ENCODE measurements at places on chromosomes 6 and 20.
A peak's percentile ranks its signal among the peaks of the same experiment; 100 is the strongest.

GRCh38 chr6:148827416-148828045 lies 80.7 kb downstream of the UST start:
- no peak for DNase-seq

DNA sequence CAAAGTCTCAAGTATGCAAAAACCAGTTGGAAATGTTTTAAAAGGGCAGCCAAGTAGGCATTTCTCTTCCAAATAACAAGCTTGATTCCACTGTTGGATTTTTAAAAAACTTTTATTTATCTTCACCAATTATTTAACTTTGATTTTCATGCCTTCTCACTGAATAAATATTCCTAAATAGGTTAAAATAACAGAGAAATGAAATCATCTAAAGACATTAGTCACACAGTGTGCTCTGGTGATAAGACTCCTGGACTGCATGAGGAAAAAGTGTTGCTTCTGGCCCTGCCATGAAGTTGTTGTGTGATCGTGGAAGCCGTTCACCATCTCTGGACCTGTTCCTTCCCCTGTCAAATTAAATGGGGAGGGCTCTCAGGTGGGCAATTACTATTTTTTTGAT lies 33.8 kb upstream of the IGF2R start:
- no peak for DNase-seq

GRCh38 chr20:48794360-48794759 lies 33.4 kb downstream of the PREX1 start:
- DNase-seq, result no peak

DNA sequence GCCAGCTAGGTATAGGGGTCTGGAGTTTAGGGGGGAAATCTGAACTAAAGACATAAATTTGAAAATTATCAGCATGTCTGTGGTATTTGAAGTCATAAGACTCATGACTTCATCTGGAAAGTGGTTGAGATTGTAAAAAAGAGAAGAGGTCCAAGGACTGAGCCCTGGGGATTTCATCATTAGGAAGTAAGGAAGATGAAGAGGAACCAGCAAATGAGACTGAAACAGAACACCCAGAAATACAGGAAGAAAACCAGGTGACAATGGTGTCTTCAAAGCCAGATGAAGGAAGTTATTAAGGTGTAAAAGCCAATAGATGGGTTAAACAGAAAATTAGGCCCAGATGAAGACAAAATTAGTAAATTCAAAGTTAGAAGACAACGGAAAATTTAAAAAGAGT lies 49.1 kb upstream of the UBR2 start:
- no peak for DNase-seq

DNA sequence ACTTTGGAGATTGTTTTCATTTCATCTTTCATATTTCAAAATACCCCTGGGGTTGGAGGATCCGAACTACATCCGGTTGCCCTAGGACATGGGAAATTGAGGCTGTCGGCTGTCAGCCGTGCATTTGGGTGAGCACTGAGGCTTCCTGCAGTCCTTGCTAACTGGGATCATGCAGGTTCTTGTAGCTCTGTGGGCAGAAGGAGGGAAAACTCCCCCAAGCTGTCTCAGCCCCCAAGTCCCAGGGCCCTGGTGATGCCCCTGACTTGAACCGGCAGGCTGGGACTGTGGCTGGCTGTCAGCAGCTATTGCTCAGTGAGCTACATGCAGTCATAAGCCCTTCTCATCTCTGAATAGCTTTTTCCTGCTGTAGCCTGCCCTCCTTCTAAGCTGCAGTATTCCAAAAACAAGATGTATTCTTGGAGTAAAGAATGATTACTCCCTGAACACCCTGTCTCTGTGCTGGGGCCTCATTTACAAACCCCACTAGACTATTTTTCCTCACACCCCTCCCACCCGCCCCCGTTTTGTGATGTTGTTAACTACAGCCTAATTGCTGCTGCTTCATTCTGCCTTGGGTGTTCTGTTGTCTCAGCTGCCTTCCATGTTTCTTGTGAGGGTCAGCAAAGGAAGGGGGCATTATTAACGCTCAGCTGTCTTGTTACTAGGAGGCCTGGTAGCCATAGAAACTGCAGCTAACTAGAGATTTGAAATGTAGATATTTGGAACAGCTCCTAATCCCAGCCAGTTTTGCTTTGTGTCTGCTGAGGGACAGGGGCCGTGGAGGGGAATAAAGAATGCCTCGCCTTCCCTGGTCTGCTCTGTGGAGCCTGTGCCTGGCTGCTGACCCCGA lies 18.1 kb downstream of the MTRES1 start:
- no peak for DNase-seq

- no peak for DNase-seq
Observed at GRCh38 chr20:2341336-2341735, 39.4 kb upstream of the TGM6 start.

DNA sequence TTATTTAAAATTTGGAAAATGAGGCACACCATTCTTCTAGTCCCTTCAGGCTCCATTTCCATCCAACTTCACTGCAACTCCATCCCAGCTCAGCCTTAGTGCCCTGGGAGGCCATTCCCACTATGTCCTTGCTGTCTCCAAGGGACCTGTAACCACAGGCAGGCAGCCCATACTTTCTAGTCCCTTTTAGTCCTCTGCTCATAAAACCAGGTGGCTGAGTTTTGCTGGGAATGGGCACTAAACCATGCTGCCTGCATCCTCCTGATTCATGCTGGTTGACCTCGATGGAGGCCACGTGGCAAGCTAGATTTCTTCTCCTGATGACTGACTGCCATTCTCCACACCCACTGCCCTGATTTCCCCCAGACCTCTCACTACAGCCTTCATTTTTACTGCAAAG lies 27.5 kb upstream of the MYMX start:
- DNase-seq, result no peak

DNA sequence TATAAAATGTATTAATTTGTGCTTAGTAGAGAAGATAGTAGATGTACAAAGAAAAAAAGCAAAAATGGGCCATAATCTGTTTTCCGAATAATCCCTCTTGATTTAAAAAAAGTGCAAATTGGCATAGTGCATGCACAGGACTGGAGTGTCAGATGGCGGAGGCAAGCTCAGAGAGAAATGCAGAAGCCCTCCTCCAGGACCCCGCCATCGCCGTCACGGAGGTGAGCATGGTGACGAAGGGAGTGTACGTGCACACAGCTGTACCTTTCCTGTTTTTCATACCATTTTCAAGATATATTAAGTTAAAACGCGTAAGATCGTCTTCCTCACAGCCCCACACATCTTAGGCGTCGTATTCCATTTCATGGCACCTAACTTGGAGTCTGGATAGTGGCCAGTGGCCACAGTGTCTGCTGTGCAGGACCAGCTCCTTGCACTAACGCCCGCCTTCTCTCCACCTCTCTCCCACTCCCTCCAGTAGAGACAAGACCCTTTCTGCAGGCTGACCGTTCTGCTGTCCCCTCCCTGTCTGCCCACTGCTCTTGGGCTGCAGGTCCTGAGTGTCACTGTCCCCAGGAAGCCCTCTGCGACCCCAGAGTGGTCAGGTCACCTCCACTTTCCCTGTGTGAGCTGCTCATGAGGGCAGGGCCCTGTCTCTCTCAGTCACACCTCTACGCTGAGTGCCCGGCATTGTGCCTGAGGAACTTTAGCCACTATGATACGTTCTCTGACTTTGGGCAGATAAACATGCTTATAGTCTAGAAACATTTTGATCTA lies 9.8 kb downstream of the DUSP22 start:
- DNase-seq, result no peak

GRCh38 chr6:161301338-161301737 lies 27.5 kb upstream of the AGPAT4 start:
- DNase-seq, result no peak

DNA sequence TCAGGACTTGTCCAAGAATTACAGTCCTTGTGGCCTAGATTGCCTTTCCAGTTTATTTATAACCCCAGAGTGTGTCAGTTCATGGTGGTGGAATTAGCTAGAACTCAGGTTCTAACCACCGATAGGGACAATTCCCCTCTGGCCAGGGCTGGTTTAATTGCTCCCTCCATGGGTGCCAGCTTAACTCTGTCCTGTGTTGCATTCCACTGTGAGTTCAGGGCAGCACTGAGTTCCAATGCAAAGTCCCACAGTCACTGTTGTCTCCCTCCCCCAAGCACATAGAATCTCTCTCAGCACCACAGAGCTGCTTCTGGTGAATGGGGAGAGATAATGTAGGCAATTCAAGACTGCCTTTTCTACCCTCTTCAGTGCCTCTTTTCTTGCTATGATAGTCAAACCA lies 82.5 kb upstream of the TNFRSF21 start:
- DNase-seq, result no peak

- no peak for DNase-seq
Observed at GRCh38 chr6:170445971-170446370, 107.1 kb downstream of the PSMB1 start.

DNA sequence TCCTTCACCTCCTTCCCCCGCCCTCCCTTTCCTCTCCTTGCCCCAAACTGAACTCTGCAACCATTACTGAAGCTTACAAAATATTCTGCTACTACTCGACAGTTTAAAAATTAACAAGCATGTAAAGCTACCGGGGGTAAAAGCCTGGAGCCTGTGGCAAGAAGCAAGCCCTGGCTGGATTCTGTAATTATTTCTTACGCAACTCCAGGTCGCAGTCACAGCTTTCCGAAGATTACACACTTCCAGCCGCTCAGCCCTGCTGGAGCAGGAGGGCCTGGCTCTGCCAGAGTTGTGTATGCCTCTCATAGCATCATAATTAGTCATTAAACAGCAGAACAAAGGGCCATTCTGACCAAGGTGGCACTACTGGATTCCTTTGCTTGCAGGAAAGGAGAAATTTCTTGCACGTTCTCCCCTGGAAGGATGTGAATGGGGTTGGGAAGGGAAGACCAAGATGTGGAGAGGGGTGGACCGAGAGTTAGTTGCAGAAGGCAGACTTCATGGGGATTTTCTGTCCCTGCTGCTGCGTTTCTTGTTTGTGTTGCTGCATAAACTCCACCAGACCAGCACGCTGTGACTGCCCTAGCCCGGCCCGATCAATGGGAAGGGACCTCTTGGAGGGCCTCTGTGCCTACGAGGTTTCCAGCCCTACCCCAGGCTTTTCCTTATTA lies 23.6 kb downstream of the FOXQ1 start:
- DNase-seq, result no peak

GRCh38 chr6:136174510-136174909 lies 75.6 kb downstream of the MTFR2 start:
- no peak for DNase-seq

DNA sequence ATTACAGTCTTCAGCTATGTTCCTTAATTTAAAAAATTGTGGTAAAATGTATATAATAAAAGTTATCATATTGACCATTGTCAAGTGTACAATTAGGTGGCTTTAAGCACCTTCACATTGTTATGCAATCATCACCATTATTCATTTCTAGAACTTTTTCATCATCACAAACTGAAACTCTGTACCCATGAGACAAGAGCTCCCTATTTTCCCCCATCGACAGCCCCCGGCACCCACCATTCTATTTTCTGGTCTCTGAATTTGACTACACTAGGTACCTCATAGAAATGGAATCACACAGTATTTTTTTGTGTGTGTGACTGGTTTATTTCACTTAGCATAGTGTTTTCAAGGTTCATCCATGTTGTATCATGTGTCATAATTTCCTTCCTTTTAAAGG lies 39.7 kb upstream of the FYN start:
- DNase-seq, result peak; percentile 22

DNA sequence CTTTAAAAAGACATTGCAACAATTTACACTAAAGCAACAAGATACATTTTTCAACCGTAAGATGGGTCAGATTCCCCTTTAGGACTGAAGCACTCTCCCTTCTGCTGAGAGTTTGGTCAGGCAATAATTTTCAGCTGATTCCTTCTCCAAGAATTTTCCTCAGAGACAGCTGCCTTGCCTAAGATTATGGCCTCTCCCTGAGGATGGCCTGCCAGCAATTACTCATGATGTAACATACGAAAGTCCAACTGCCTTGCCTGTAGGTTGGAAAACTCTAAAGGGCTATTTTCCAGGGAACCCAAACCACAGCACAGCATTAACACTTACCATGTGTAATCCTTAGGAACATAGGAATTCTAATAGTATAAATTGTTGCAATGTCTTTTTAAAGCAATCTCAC lies 229.1 kb upstream of the FLRT3 start:
- DNase-seq, result no peak

DNA sequence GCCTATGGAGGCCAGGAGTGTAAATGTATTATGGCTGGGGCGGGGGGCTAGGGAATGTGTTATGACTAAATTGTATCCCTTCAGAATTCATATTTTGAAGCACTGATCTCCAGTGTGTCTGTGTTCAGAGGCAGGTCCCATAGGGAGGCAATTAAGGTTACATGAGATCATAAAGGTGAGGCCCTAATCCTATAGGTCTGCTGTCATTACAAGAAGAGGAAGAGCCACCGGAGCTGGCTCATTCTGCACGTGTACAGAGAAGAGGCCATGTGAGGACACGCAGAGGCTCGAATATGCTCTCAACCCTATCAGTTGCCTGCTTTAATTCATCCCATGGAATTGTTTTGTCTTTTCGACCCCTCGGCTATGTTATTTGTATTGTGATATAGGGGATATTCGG lies 76.9 kb downstream of the VTA1 start:
- no peak for DNase-seq

DNA sequence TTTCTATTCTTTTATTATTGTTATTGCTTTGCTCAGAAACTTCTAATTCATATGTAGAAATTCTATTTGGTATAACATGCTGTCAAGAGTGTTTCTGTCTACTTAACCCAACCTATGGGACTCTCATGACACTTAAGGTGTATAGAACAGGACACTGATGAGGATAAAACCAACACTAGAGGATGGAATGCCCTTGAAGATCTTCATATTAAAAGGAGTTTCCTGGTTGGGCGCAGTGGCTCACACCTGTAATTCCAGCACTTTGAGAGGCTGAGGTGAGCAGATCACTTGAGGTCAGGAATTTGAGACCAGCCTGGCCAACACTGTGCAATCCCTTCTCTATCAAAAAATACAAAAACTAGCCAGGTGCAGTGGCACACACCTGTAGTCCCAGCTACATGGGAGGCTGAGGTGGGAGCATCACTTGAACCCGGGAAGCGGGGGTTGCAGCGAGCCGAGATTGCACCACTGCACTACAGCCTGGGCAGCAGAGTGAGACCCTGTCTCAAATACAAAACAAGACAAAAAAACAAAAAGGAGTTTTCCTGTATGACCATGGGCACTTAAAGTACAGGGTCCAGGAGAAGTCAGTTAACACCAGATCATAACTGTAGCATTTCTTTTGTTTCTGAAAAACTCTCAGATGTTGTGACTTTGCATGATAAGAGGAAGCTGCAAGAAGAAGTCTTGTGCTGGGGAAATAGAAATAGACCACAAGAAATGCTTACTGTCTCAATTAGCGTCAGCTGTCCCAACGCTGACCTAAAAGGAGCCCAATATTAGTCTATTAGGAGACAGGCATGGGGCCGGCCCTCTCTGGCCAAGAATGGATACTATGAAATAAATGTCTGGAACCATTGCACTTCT lies 38.9 kb upstream of the CD2AP start:
- no peak for DNase-seq
